Cardiac septum (tissue), 1 donor: ENCODE measurements at places on chromosomes 5 and 9. TPM values are rescaled to one million over a fixed set of nuclear protein-coding genes. Genes with fewer than 3 reads are reported as not detected.

DNA sequence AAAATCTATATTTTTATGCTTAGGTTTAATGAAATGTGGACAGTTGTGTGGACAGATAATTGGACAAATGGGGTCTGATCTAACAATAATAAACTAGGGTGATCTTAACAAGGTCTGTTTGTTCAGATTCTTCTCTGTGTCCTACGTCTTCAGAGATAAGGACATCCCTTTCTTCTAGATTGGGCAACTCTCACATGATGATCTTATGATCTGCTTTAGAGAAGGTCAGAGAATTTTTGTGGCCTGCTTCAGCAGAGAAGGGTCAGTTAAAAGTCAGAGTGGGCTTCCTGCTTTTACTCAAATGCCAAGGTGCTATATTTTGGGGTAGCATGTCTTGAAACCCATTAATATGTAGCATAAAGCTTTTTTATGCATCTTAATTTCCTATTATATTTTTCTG, 63.8 kb upstream of the RGMB start:
- DNase-seq, result no peak

DNA sequence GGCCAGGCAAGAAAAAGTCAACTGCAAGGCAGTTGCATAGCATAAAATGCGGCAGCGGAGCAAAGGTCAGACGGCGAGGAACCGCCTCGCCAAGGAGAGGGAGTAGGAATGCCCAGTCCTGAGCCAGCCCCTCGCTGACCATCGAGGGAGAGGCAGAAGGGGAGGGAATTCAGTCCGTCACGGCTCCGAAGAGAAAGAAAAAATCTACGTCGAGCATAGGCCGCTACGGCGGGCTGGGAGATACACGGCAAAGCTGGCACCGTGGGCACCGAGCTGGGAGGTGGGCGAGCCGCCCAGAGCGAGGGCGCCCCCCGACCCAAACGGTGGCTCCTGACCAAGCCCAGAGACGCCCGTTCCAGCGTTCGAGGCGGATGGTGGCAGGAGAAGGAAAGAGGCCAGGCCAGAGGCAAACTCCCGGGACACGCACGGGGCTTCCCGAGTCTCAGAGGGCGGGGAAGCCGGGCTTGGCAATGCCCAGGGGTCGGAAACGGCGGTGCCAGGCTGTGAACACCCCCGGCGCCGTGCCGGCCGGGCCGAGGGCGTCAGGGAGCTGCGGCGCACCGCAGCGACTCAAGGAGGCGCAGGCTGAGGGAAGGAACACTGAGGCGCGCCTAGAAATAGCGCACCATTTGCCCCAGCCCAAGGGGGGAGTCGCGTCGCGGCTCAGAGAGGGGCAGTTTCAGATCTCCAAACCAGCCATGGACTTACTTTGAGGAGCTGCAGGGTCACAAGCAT, 518 bp downstream of the SPRY4 start:
- DNase-seq, result peak; percentile 68

CD14 gene
- 29.6 TPM for total RNA-seq

FBN2 gene
- total RNA-seq, result 7.1 TPM

KIF12 gene
- not detected for total RNA-seq
